ENCODE measurements at places on chromosomes 1 and 21.

DNA sequence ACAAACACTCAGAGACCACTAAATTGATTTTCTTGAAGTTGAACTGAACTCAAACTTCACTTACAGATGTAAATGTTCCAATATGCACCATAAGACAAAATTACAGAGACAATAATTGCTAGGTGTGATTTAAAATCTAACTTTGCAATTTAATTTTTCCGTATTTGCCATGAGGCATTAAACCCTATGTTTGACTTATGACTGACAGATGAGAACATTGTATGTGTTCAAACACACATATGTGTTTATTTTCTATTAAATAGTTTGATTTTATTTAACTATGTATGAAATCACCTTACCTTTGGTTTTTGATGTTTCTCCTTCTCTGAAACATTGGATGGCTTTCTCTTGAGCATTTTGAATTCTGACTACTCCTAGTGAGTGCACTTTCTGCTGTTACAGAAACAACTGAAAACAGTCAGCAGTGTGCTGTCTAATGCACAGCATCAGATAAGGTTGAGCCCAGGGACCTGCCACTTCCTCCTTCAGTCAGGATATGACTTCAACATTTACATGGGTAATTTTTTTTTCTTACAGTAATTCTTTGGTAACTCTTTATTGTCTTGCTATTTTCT, at the start of gene SAMSN1:
SAMSN1 (minus strand) TSS at position 410 of the 575 bp plus-strand sequence; CDS start at position 356, 54 bp downstream.
- DNase-seq: no peak

- DNase-seq: no peak
Measured at GRCh38 chr1:3590139-3590763, 21.1 kb downstream of the MEGF6 start.

GRCh38 chr1:38044221-38045215, 2.1 kb downstream of the POU3F1 start:
- DNase-seq: no peak

- no peak for DNase-seq
Measured at GRCh38 chr1:240274569-240274968, 182.9 kb downstream of the FMN2 start.

- no peak for DNase-seq
Measured at GRCh38 chr1:64754173-64754572, 9.3 kb downstream of the RAVER2 start.

DNA sequence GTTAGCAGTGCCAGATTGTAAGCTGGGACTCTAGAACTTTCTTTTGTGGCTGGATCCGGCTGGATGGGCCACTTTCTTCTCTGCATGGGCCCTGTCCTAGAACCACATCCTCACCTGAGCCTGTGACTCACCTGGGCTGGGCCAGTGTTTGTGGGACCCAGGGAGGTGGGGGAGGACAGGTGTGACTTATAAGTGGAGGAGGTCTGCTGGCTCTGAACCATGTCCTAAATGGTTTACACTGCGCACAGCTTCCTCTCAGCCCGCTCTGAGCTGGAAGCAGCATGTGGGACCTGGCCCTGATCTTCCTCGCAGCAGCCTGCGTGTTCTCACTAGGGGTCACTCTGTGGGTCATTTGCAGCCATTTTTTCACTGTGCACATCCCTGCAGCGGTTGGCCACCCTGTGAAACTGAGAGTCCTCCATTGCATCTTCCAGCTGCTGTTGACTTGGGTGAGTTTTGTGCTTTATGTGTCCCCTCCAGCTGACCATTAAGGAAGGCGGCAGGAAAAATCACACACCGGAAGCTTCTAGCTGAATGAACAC, at the start of gene AADACL3:
AADACL3 (plus strand) TSS at position 215 of the 542 bp plus-strand sequence; CDS start at position 282, 67 bp downstream.
- no peak for DNase-seq

- no peak for DNase-seq
Measured at GRCh38 chr1:28577738-28578536, 14.1 kb upstream of the RAB42 start.

DNA sequence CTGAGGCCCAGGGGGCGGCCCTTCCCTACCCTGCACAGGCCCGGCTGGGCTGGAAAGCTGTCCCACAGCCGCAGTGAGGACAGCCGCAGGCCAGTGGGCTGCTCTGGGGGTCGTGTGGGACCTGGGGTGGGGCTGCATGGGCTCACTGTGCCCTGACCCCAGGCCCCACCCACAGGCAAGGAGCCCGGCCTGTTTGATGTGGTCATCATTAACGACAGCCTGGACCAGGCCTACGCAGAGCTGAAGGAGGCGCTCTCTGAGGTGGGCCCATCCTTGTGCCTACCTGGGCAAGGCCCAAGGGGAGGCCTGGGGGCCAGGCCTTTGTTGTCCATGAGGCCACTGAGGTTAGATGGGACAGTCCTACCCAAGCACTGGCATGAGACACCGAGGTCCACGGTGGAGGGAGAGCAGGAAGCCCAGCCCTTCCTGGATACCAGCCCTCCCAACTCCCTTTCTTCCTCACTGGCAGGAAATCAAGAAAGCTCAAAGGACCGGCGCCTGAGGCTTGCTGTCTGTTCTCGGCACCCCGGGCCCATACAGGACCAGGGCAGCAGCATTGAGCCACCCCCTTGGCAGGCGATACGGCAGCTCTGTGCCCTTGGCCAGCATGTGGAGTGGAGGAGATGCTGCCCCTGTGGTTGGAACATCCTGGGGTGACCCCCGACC, 1.4 kb upstream of the GJC2 start:
- no peak for DNase-seq

DNA sequence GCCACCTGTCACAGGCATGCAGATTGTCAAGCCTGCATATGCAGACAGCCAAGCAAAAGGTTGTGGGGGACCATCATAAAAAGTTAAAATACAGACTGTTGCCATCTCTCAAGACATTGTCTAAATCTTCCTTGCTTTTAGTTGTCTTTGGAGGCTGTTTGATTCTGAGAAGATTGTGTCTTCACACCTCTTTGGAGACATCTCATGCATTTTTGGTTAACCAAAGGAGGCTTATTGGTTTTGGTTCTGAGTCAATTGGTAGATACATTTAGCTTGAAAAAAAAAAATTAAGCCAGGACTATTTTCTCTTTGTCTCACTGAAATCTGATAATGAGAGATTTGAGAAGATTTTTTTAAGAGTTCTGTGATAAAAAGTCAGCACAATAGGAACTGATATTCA, 217.6 kb downstream of the LYPLAL1 start:
- DNase-seq: no peak

GRCh38 chr1:77639056-77639455, 43.4 kb downstream of the ZZZ3 start:
- peak; percentile 8 for DNase-seq

DNA sequence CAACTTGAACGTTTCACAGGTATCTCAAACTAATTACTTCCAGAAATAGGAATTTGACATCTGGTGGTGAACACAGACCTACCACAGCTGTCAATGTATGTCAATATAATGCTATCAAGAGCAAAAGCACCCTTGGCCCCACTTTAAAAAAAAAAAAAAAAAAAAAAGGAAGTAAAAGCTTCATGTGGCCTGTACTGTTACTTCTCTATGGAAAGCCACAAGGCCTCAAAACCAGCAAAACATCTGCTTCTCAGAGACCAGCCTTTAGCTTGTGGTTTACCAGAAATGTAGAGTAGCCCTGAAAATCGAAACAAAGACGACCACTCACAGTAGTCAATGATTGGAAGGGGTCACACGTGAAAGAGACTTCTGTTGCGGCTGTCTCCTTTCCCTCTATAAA, 109.6 kb downstream of the SLC45A1 start:
- no peak for DNase-seq

- no peak for DNase-seq
Measured at GRCh38 chr1:215475796-215476481, 91.2 kb upstream of the KCTD3 start.

GRCh38 chr1:110084227-110085078, 14.0 kb upstream of the ALX3 start:
- DNase-seq: no peak

GRCh38 chr1:31005617-31006166, 59.8 kb downstream of the PUM1 start:
- no peak for DNase-seq

- no peak for DNase-seq
Measured at GRCh38 chr1:239725933-239726332, 339.6 kb downstream of the CHRM3 start.

DNA sequence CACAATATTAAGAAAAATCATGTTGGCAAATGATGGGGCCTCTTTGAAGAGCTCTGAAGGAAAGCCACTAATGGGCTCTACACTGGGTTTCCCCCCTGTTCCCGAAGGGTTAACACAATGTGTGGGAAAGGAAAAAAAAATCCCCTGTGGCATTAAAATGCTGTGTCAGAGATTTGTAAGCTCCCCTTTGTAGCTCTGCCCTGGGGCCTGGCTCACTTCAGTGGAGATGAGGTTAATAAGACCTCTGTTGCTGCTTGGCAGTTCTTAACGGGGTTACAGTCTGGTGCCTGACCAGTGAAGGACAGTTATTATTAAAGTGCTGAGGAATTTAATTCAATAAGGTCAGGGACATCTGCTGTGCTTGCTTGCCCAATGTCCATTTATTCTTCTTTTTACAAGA, 129.7 kb upstream of the UBE2U start:
- no peak for DNase-seq

DNA sequence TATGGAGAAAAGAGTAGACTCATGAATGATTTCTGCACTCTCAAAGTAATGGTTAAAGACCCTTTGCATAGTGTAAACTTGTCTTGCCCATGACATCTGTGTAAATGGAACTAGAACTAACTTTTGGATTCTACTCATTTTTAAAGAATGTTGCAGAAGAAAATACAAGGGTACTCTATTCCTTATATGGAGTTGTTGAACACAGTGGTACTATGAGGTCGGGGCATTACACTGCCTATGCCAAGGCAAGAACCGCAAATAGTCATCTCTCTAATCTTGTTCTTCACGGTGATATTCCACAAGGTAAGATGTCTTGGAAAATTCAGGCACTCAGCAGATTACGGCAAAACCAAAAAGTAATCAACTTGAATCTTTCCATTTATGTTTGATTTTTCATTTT, 19.8 kb downstream of the CCT8 start:
- DNase-seq: no peak

GRCh38 chr1:72845381-72845780, 563.0 kb upstream of the NEGR1 start:
- DNase-seq: no peak

DNA sequence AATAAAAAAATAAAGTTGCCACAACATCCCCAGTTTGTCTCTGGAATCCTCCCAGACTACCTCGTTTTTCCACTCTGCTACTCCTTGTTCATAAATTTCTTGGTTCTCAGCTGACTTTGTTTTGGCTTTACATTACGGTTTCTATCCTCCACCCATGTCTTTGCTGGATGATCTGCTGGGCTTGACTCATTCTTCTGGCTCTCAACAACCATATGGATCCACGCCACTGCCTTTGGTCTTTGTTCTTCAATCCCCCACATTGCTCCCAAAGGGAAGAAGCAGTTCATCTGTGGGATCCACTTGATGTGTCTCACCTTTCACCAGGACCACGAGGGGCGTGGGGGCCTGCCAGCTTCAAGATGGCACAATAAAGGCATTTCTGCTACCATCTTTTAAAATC, 67.1 kb upstream of the NBL1 start:
- no peak for DNase-seq

DNA sequence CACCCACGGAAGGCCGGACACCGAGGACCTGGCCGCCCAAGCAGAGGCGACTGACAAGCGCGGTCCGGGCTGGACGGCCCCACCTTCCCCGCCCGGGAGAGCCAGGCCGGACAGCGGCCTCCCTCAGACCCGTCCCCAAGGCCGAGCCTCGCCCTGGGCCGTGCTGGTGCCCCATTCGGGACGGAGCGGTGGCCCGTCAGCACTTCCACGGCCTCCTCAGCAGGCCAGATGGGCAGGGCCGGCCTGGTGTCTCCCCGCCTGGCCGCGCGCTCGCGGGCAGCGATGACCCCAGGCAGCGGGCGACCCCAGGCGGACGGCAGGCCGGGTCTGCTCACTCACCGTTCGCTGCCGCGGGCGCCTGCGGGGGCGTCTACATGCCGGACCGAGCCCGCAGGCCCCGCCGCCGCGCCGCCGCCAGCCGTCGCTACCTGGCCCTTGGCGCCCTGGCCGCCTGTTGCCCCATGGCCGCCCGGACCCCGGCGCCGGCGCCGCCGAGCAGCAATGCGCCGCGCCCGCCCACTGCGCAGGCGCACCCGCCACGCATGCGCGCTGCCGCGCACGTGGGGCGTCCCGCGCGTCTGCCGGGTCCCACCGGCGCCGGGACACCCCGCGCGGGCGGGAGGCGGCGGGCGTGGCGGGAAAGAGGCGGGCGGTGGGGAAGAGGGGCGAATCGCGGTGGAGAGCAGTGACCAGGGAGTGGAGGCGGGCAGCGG, at the start of gene NADK:
NADK (minus strand) TSS at position 521 of the 713 bp plus-strand sequence. CDS start 13,064 bp downstream, outside the sequence.
- peak; percentile 32 for DNase-seq

GRCh38 chr1:52558941-52559340, 6.0 kb upstream of the TUT4 start:
- no peak for DNase-seq
